ENCODE measurements at places on chromosomes 4 and X.

GRCh38 chr4:29581457-29581856 lies 1138.7 kb upstream of the PCDH7 start:
- H3K4me3 ChIP-seq, result no peak overlapping the region
- H3K27ac ChIP-seq, result no peak overlapping the region
- DNase-seq, result no peak
- H3K27me3 ChIP-seq, result no peaks in the 10 kb centered on the region

- H3K27me3 ChIP-seq, result no peaks in the 10 kb centered on the region
- H3K4me1 ChIP-seq, result no peaks in the 10 kb centered on the region
- no peak overlapping the region for H3K4me3 ChIP-seq
Measured at GRCh38 chr4:157727163-157727562, 445.7 kb downstream of the GASK1B start.

DNA sequence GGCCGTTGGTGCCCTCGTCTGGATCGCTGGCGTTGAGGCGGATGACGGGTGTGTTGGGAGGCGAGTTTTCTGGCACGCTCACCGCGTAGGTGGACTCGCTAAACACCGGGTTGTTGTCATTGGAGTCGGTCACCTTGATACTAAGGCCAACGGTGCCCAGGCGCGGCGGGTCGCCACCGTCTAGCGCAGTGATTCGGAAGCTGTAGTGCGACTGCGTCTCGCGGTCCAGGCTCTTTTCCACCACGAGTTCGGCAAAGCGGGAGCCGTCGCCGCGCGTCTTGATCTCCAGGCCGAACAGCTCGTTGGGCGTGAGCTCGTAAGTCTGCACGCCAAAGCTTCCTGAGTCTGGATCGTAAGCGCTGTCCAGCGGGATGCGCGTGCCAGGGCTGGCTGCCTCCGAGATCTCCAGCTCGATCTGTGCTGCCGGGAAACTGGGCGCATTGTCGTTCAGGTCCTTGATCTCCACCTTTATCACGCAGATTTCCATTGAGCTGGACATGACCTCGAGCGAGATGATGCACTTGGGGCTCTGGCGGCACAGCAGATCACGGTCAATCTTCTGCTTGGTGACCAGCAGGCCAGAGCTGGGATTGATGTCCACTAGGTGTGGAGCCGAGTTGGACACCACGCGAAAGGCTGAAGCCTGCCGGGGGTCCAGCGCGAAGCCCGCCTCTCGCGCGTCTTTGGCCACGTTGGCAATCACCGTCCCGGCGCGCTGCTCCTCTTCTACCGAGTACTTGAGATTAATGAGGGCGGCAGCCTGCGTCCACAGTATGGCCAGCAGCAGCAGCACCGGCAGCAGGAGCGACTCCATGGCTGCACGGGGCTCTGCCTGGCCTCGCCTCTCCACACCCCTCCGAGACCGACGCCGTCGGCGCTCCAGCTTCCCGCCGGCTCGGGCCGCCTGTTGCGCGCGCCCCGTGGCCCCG lies 2.0 kb downstream of the PCDH19 start:
- H3K4me3 ChIP-seq, result no peak overlapping the region
- H3K27ac ChIP-seq, result no peak overlapping the region
- H3K4me1 ChIP-seq, result peaks cover 12% of the 10 kb centered on the region
- no peak for DNase-seq

GRCh38 chr4:120694973-120695372 lies 227.6 kb downstream of the PRDM5 start:
- DNase-seq, result no peak
- no peak overlapping the region for H3K27ac ChIP-seq
- H3K4me3 ChIP-seq, result no peak overlapping the region

GRCh38 chr4:184959786-184960185 lies 58.5 kb upstream of the HELT start:
- H3K4me1 ChIP-seq, result no peaks in the 10 kb centered on the region
- no peak overlapping the region for H3K4me3 ChIP-seq
- no peak for DNase-seq
- H3K36me3 ChIP-seq, result no peaks in the 10 kb centered on the region
- H3K27ac ChIP-seq, result no peak overlapping the region

GRCh38 chr4:48774760-48775710 lies 5.0 kb downstream of the FRYL start:
- no peaks in the 10 kb centered on the region for H3K27me3 ChIP-seq
- H3K4me1 ChIP-seq, result peaks cover 70% of the 10 kb centered on the region
- no peak for DNase-seq
- peaks cover 4% of the 10 kb centered on the region for H3K36me3 ChIP-seq
- no peak overlapping the region for H3K27ac ChIP-seq

- DNase-seq, result no peak
- H3K36me3 ChIP-seq, result no peaks in the 10 kb centered on the region
- H3K4me1 ChIP-seq, result no peaks in the 10 kb centered on the region
Measured at GRCh38 chr4:152304220-152304619, 231.7 kb downstream of the FBXW7 start.

- H3K36me3 ChIP-seq, result no peaks in the 10 kb centered on the region
- no peak overlapping the region for H3K4me3 ChIP-seq
- H3K27me3 ChIP-seq, result peaks cover 21% of the 10 kb centered on the region
- H3K27ac ChIP-seq, result no peak overlapping the region
Measured at GRCh38 chr4:7199771-7200441, 7.6 kb downstream of the SORCS2 start.

All from activated T-cell treated with anti-CD3 and anti-CD28 coated beads, Interleukin-2, amount 50 U/mL, for 72 hours (primary cell).